NCI-H187 treated with DMSO at 0.1 percent for 48 hours (cell line): ENCODE measurements at places on chromosomes 6 and 20.

GRCh38 chr6:19157486-19157885 is 679.7 kb upstream of the ID4 start:
- no peak for DNase-seq

- no peak for DNase-seq
Observed at GRCh38 chr6:137341681-137342195, 122.6 kb upstream of the IFNGR1 start.

DNA sequence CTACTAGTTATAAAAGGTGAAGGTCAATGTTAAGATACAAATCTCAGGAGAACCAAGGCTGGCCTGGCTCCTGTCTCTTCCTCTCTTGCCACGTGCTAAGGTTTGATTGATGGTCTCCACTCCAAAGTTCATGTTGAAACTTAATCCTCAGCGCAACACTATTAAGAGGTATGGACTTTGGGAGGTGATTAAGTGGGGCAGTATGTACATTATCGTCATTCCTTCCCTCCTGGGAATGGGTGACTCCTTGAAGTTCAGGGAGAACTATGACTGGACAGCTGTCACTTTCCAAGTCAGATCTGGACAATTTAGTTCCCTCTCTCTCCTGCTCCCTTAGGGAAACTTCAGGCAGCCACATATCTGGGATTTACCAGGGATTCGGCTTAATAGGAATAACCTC is 50.5 kb downstream of the KCNK5 start:
- no peak for DNase-seq

GRCh38 chr20:23503649-23504048 is 12.7 kb downstream of the CST8 start:
- DNase-seq, result no peak

DNA sequence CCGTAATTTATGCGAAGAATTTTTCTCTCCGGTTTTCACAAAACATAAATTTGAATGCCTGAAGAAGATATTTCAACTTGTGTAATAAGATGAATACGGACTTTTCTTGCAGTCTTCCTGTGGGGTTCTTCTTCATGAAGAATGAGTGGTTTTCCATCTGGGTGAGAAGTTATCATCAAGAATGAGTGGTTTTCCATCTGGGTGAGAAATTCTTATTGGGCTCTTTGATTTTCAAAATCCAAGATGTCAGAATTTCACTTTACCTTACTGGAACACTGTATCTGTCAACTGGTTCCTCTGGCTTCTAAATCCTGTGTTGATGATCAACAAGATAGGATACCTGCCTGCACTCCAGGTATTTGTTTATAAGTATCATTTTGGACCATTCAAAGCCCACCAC is 160.1 kb upstream of the C6orf118 start:
- DNase-seq, result no peak

DNA sequence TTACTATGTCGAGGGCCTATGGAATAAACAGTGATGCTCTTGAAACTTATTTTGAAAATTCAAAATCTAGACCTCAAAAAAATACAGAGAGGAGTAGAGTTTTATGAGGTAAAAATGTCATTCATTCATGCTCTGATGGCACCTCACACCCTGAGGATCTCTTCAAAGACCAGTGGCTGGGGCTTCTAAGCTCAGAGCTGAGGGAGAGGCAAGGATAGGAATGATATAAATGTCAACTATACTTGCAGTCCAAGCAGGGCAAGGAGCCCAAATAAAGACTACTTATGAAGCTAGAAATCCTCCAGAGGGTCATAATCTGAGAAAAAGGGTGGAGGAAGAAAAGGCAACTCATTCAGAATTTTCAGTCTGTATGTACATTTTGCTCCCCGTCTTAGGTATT is 136.7 kb upstream of the CARMIL1 start:
- no peak for DNase-seq

DNA sequence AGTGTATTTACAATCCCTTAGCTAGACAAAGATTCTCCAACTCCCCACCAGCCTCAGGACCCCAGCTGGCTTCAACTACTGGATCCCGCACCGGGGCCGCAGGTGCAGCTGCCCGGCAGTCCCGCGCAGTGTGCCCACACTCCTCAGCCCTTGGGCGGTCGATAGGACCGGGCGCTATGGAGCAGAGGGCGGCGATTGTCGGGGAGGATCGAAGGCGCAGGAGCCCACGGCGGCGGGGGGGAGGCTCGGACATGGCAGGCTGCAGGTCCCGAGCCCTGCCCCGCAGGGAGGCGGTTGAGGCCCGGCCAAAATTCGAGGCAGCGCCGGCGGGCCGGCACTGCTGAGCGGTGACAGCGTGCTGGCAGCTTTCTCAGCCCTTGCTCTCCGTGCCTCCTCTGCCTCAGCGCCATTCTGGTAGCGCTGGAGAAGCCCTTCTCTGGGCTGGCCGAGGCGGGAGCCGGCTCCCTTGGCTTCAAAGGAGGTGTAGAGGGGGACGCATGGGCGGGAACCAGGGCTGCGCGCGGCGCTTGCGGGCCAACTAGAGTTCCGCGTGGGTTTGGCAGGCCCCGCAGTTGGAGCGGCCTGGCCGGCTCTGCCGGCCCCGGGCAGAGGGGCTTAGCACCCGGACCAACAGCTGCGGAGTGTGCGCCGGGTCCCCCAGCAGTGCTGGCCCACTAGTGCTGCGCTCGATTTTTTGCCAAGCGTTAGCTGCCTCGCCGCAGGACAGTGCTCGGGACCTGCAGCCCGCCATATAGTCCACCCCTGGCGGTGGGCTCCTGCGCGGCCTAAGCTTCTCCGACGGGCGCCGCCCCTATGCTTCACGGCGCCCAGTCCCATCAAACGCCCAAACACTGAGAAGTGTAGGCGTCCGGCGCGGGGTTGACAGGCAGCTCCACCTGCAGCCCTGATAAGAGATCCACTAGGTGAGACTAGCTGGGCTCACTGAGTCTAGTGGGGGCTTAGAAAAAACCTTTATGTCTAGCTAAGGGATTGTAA is 32.4 kb upstream of the KIF13A start:
- no peak for DNase-seq

DNA sequence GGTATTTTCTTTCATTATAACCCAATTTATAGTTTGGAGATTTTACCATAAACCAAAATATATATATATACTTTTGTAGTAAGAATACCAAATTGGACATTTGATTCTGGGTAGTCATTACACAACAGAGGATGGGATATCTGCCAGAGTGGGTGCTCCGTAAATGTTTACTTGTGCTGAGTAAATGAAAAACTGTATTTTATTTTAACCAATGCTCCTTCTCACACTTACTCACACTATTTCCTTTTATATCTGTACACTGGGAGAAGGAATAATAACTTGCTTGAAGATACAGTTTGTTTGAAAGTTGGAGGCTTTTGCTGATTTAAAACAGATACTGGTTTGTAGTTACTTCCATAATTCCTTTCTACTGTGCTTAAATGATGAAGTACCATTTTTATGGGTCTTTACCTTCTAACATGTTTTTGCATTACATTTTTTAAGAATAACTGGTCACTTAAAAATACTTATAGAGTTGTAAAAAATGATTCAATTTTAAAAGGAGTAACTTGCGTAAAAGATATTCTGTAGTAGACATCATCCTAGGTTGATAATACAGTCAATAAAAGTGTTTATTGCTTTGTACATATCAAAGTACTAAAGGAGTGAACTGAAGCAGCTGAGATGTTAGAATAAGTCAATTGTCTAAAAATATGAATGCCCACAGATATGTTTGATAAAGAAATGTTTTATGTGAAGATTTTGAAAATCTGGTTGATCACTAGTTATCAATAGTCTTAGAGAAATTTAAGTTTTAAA is 411.7 kb downstream of the UTRN start:
- DNase-seq, result no peak

DNA sequence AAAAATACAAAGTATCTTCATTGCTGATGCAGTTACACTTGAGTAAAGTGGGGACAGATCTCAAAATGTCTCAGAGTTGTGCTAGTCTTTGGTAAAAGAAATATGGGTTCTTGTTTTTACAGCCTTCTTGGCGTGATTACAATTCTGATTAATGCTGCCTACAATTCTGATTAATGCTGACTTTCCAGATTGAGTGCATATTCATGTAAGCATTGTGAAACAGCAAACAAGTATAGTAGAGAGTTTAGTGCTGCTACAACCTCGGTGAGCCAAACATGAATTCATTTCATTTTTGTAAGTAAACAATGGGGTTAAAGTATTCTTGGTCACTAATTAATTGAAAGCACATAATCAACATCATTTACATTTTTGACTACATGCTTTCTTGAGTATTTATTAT is at the start of gene DEFB113:
DEFB113 (minus strand) TSS at position 21 of the 400 bp plus-strand sequence; CDS start at position 21, 0 bp downstream.
- no peak for DNase-seq

- DNase-seq, result no peak
Observed at GRCh38 chr6:135993361-135993760, 141.9 kb downstream of the PDE7B start.

GRCh38 chr6:84921891-84922290 is 157.5 kb upstream of the TBX18 start:
- no peak for DNase-seq

GRCh38 chr20:48463096-48463720 is 364.6 kb downstream of the PREX1 start:
- no peak for DNase-seq

GRCh38 chr20:54625497-54625896 is 150.1 kb downstream of the DOK5 start:
- DNase-seq, result no peak

GRCh38 chr6:134678436-134678889 is 271.4 kb downstream of the ALDH8A1 start:
- no peak for DNase-seq

- no peak for DNase-seq
Observed at GRCh38 chr6:160355001-160355400, 6.8 kb downstream of the SLC22A3 start.

- DNase-seq, result no peak
Observed at GRCh38 chr6:13201336-13201735, 127.0 kb downstream of the TBC1D7 start.

DNA sequence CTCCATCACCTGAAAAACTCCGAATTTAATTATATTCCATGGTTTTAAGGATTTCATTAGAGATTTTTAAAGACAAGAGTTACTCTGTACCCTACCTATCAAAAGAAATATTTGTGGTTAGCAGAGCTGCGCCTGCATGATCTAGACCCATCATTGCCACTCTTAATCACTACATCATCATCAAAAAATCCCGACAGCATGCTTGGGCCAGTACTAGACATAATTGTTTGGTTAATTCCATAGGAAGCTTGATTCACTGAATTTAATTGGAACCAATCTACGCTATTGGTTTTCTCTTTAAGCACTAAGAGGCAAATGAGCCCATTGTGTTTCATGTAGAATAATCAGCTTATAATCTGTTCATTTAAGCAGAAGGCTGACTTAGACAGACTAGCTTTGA is 33.4 kb upstream of the RNF217 start:
- DNase-seq, result no peak
